Activated CD4-positive, alpha-beta memory T cell treated with anti-CD3 and anti-CD28 coated beads for 36 hours (primary cell): ENCODE measurements at places on chromosomes 11 and 22. TPM values are rescaled to one million over a fixed set of nuclear protein-coding genes. Genes with fewer than 3 reads are reported as not detected.

- DNase-seq, result no peak
Observed at GRCh38 chr22:38742176-38742942, 13.4 kb downstream of the SUN2 start.

DNA sequence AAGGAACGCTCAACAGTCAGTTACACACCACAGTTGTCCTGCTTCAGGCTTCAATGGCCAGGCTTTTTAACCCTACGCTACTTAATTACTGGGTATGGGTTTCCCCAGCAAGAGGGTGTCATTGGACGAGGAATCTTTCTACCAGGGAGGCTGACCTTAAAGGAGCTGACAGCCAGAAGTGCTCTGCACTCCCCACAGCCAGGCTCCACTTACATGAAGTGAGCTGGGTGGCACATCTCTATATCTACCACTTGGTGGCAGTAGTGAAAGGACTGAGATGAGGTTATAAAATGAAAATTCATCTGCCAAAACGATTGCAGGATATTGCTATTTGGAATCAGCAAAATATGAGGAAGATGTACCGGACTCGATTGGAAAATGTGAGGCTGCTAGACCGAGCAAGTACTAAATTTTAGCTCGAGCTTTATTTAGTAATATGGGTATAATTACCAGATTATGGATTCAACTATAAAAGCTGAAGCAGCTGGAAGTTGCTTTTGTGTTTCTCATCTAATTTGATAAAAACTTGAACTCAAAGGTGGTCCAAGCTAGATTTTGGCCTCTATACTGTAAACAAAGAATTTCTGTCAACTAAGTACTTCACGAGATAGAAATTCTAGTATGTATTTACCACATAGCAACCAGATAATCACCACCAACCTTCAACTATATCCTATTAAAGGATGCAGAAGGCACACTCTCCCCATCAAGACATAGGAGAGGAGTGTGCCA is 53.9 kb upstream of the CEP126 start:
- DNase-seq, result peak; percentile 14

DNA sequence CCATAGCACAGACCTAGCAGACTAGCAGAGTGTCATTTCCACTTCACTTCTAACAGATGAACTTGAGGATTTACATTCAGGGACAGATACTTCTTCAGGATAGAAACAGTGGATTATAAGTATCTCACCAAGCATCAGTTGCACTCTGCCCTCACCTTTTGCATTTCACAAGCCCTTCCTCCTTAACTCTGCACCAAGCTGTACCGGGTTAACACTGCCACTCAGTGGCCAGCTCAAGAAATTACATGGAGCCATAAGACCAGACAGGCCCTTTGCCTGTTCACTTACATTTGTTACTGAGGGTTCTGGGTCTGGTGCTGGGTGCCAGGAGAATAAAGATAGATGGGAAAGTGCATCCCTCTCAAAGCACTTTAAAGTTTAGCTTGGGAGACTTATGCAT is 309.8 kb downstream of the SHANK2 start:
- DNase-seq, result peak; percentile 18

DNA sequence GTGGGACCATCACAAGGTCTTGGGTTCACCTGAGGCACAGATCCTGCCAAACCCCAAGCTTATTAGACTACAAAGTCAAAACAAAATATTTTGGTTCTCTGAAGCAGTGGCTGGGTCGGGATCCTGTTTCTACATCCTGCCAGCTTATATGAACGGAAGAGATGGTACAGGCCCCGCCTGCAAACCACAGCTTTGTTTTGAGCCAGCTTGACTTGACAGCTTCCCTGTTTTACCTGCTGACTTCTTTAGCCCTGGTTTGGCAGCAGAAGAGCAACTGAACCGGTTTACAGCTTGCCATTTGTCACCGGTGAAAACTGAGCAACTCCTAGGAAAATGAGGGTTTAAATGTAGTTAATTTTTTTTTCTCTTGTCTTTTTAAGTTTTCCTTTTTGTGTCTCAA is 11.4 kb downstream of the PACS1 start:
- DNase-seq, result peak; percentile 86

The GRM5 gene
- total RNA-seq, result 0.02 TPM

The OR2D2 gene
- total RNA-seq, result not detected

The RAPSN gene
- 0.22 TPM for total RNA-seq

The NAA40 gene
- total RNA-seq, result 15.4 TPM
